ENCODE measurements at places on chromosomes 12 and 14.

DNA sequence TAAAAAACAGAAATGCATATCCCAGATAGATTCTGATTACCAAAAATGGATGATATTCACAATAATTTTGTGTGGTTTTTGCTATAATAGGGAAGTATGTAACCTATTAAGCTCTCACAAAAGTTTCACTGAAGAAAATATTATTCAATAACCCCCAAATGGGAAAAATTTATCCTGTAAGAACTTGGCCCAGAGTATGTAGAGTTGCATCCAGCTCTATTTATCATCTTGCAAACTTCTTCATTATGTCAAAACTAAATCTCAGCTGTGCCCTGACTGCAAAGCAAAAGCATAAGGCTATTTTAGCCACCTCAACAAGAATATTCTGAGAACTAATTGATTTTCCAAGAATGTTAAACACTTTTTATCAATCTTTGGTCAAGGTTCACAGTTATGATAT, 199.2 kb downstream of the PAX9 start:
- DNase-seq, result no peak

DNA sequence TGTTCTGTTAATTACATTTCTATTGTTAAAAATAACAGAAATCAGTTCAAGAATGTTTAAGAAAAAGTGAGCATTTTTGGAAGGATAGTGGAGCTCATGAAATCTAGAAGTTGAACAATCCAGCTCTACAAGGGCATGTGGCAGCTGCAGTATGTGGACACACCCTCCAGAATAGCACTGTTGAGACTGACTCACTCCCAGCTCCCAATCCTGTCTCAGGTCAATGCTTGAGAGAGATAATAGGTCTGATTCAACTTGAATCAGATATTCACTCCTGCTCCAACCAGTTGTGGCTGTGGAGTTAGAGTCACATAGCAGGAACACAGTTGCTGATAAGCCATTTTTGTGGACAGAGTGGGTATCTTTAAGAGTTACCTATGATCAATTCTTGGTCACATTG, 113.0 kb upstream of the NTF3 start:
- no peak for DNase-seq

DNA sequence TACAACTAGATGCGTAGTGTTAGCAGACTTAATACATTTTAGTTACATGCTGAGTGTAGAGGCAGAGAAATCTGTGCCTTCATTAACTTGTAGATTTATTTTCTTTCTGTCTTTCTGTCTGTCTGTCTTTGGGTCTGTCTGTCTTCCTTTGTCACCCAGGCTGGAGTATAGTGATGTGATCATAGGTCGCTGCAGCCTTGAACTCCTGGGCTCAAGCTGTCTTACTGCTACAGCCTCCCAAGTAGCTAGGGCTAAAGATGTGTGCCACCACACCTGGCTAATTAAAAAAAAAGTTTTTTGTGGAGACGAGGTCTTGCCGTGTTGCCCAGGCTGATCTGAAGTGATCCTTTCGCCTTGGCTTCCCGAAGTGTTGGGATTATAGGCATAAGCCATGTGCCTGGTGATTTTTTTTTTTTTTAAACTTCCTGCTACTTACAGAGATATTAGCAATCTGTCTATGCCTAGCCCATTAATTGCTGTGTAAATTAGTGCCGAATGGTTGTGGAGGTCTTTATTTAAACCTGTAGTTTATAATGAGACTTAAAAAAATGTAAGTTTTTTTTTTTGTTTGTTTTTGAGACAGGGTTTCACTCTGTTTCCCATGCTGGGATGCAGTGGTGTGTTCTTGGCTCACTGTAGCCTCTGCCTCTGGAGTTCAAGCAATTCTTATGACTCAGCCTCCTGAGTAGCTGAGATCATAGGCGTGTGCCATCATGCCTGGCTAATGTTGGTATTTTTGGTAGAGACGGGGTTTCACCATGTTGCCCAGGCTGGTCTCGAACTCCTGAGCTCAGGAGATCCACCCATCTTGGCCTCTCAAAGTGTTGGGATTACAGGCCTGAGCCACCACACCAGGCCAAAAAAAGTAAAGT, 22.8 kb downstream of the ERC1 start:
- DNase-seq, result no peak

DNA sequence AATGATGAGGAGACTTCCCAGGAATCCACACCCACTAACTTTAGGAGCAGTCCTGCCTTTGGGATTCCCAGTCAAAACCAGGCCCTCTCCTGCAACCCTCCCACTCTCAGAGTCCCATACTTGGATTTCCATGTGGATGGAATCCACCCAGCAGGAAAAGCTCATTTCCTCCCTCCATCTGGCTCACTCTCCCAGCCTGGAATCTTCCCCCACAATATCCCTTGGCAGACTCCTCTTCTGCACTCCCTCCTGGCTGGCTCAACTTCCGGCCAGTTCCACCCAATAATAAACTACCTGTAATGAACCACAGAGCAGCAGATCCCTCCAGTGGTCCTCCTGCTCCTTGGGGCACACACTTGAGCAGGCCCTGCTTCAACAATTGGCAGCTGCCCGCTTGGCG, 102.8 kb upstream of the EGLN3 start:
- DNase-seq, result peak; percentile 82

- DNase-seq, result no peak
These were observed 79.3 kb downstream of the UNC79 start for GRCh38 chr14:93510056-93510455.

GRCh38 chr12:65879878-65880277, 55.6 kb downstream of the HMGA2 start:
- no peak for DNase-seq

DNA sequence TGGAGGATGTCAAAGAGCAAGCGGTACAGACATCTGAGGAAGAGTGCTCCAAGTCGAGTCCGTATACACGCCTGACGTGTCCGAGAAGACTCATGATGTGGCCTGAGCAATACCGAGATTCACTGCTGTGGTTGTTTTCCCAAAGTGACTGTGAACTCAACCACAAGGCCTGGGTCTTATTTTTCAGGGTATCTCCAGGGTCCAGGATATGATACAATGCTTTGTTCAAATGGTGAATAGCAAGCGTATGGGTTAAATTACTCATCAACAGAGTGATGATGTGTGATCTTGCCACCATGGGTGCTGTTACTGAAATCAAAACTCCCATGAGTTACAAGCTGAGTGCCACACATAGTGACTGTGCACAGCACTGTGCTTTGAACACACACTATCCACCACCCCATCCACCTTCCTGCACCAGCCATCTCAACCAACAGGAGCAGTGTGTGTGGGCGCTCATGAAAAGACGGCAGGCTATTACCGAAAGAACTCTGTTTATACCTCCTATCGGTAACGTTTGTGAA, 109.6 kb downstream of the BCAT1 start:
- no peak for DNase-seq

DNA sequence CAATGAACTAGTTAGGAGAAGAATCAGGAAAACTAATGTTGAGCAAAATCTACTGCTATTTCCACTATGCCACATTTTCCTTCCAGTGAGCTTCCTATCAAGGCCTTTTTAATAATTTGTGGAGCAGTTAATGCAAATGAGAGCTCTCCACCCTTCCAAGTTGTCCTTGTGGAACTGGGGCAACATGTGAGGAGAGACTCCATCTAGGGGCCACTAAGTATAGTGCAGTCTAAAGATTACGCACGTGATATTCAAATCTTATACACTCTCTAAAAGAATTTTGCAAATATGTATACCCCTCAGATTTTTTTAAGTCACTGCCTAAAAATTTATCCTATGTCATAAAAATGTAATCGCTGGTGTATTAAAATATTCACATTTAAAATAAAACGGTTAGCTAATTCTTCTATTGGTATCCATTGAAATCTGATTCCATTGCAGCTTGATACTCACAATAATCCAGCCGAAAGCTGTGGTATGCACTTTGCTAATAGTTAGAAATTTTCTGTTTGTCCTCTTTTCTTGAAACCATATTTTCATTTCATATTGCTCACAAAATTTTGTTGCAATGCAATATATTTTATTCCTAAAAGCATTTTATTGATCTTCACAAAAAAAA, 100.1 kb downstream of the PAH start:
- DNase-seq, result no peak

GRCh38 chr14:105889666-105890473, 363.5 kb downstream of the TMEM121 start:
- DNase-seq, result peak; percentile 10

- no peak for DNase-seq
These were observed 214.7 kb upstream of the SYT10 start for GRCh38 chr12:33654313-33654712.

GRCh38 chr12:80867941-80868340, 69.8 kb downstream of the LIN7A start:
- no peak for DNase-seq

DNA sequence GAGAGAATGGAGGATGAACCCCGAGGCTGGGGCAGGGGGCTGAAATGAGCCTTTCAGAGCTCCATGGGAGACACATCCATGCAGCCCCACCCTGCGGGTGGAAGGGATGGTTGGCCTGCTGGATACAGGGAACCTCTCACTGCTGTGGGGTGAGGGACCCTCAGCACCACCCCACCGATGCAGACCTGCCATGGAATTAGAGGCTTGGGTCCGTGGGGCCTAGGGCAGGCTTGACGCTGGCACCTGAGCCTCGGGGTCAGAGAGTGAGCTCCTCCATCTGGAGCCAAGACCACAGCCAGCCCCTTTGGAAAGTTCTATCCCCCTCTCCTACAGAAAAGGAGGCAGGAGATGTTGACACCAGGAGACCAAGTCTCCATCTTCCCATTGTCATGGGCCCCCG, 7.4 kb upstream of the KRT74 start:
- no peak for DNase-seq

DNA sequence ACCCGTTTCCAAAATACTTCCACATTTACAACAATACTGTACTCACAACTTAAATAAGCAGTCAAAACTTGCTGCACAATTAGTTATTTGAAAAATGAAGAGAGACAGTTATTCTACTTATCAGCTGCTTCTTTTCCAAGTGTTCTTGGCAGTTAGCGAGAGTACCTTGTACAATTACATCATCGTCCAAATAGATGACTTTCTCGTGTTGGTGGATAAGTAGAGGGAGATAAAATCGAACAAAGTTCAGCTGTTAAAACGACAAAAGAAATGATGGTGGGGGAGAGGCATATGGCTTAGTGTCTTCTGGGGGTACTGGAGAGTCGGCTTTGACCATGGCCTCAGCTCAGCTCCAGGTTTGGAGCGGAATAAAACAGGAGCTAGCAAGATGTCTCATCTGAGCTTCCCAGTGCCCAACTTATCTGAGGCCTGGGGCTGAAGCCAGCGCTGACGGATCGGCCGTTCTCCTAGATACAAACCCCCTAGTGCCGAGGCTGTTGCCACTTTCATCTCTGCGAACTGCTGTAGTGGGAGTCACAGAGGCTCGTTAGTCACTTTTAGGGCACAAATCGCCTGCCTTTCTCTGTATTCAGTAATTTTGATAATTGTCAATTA, 31.7 kb downstream of the TDG start:
- DNase-seq, result no peak

DNA sequence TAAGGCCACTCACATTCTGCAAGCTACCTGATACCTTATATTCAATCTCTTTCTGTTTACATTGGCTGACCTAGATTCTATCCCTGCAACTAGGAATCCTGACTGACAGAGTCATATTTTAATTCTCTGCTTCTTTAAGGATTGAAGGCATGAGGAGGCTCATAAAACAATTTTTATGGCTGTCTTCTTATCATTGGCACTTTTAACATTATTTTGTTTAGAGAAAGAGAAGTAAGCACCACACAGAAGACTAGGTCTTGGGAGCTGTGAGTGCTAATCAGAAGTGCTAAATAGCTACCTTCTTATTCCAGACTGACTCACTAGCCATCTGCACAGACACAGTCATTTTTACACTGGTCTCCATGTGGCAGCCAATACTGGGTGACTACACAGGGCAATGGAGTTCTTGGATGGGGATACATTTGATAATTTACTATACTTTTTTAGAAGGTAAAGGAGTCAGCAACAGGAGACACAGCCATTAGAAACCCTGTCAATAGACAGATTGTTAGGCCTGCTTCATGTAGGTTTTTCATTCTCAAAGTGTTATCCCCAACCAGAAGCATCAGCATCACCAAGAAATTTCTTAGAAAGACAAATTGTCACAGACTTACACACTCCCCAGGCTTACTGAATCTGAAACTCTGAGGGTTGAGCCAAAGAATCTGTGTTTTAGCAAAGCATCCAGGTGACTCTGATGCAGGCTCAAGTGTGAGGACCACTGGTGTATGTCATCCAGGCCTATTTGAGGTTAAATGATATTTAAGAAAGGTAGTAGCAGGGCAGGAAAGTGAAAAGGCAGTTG, 214.1 kb downstream of the DUSP6 start:
- DNase-seq, result no peak

DNA sequence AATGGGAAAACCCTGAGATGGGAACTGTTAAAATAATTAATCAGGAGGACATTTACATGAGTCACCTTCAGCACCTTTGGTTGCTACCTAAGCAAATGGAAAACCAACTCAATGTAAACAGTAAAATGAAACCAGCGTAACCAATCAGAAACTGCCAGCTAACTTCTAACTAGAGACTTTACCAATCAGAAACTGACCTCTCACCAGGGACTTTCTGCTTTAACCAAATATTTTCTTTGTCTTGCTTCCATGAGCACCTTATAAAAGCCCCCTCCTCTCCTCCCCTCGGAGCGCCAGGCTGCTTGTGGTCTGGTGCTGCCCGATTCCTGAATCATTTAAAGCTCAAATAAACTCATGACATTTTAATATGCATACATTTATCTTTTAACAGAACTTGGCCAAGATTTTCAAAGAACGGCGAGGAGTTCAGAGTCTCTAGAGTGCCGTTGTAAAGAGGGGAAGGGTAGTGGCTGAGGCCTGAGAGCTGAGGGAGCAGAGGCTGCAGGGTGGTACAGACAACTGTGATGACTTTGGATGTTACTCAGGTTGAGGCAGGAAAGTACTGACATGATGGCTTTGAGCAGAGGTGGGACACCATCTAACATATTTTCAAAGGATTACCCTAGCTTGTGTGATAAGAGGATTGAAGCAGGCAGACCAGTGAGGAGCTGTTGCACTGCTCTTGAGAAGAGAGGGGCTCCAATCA, 183.6 kb downstream of the CRADD start:
- no peak for DNase-seq

GRCh38 chr12:73973486-73973885, 564.1 kb upstream of the ATXN7L3B start:
- no peak for DNase-seq

DNA sequence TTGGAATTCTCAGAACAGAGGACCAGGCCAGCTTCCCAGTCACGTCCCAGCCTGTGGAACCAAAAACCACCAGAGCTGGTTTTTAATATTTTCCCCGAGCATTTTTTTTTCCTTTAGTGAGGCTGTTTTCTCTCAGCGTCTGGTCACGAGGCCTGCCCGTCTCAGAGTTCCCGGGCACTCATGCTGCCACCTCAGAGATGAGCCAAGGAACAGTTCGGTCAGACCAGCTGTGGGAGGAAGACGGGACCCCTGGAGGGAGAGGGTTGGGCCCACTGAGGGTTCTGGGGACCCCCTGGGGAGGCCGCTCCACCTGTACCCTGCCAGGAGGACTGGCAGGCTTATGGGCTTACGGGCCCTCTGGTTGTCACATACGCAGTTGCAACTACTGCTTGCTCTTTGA, 39.9 kb downstream of the JDP2 start:
- no peak for DNase-seq

- no peak for DNase-seq
These were observed 25.1 kb downstream of the MOK start for GRCh38 chr14:102279688-102280348.

- DNase-seq, result no peak
These were observed 5.2 kb upstream of the ST8SIA1 start for GRCh38 chr12:22339691-22340090.

GRCh38 chr14:33675415-33676130, 275.3 kb downstream of the EGLN3 start:
- no peak for DNase-seq

GRCh38 chr14:60878536-60878935, 102.3 kb downstream of the TRMT5 start:
- no peak for DNase-seq

GRCh38 chr14:100117633-100118395, 41.6 kb downstream of the DEGS2 start:
- no peak for DNase-seq
